Activated naive CD8-positive, alpha-beta T cell treated with anti-CD3 and anti-CD28 coated beads, Interleukin-2, amount 10 ng/mL, durations not matched to agents 7 days and 5 days (primary cell): ENCODE measurements at places on chromosomes 3 and 15. TPM values are rescaled to one million over a fixed set of nuclear protein-coding genes. Genes with fewer than 3 reads are reported as not detected.

- no peak overlapping the region for H3K27ac ChIP-seq
- no peaks in the 10 kb centered on the region for H3K4me1 ChIP-seq
- H3K4me3 ChIP-seq: no peak overlapping the region
- no peaks in the 10 kb centered on the region for H3K36me3 ChIP-seq
- DNase-seq: no peak
These were observed 299.6 kb upstream of the C2CD4B start for GRCh38 chr15:62464705-62465104.

GRCh38 chr3:151327571-151328198 is 1.7 kb downstream of the P2RY13 start:
- no peak overlapping the region for H3K4me3 ChIP-seq
- H3K27ac ChIP-seq: no peak overlapping the region
- H3K27me3 ChIP-seq: peaks cover 14% of the 10 kb centered on the region
- peaks cover 8% of the 10 kb centered on the region for H3K4me1 ChIP-seq
- no peaks in the 10 kb centered on the region for H3K36me3 ChIP-seq

DNA sequence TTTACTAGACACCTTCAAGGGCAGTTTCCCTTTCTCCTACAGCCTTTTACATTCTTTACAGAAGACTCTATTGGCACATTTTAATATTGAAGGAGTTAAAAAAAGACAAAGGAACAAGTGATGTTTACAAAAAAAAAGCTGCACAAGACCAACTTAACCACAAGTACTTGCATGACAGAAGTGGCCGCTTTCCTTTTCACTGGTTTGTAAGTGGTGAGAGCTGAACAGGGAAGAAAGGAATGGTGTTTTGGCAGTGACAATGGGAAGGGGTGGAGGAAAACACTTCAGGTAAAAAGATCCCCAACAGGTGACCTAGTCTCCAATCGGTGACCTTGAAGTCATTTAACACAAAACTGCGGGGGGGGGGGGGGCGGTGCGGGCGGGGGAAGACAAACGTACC is 1.1 kb downstream of the WDR72 start:
- no peak overlapping the region for H3K27ac ChIP-seq
- no peaks in the 10 kb centered on the region for H3K36me3 ChIP-seq
- no peak for DNase-seq
- H3K4me1 ChIP-seq: no peaks in the 10 kb centered on the region
- H3K4me3 ChIP-seq: no peak overlapping the region

DNA sequence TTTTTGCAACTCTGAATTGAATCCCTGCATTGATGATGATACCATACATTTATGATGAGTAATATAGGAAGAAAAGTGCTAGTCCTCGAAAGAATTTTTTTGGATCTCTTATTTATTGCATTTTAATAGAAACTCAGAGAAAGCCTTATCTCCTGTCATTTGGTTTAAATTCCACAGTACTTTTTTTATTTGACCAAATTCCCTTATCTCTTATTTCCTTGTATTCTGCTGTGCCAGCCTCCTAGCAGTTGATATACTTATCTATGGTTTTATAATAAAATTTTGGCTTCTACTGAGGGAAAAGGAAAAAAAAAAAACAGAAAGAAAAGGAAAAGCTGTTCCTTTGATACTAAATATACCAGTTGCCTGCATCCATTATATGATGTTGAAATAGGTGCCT is 535.1 kb upstream of the NR2F2 start:
- peaks cover 11% of the 10 kb centered on the region for H3K27me3 ChIP-seq
- no peaks in the 10 kb centered on the region for H3K4me1 ChIP-seq
- no peak overlapping the region for H3K4me3 ChIP-seq
- no peak for DNase-seq

The PPM1M gene
- total RNA-seq: 105 TPM

DNA sequence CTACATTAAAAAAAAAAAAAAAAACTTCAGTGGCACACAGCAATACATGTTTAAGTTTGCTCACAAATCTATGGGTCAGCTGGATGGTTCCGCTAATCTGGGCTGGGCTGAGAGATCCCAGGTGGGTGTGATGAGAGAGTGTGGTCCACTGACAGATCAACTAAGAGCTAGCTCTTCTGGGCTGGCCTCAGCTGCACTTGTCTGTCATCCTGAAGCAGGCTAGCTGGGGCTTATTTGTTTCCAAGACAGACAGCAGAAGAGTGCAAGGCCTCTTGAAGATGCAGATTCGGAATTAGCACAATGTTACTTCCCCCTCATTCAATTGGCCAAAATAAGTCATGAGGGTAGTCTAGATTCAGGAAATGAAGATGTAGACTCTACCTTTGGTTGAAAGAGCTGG is 56.5 kb downstream of the SIDT1 start:
- H3K27me3 ChIP-seq: no peaks in the 10 kb centered on the region
- DNase-seq: no peak
- no peak overlapping the region for H3K4me3 ChIP-seq
- H3K4me1 ChIP-seq: no peaks in the 10 kb centered on the region

DNA sequence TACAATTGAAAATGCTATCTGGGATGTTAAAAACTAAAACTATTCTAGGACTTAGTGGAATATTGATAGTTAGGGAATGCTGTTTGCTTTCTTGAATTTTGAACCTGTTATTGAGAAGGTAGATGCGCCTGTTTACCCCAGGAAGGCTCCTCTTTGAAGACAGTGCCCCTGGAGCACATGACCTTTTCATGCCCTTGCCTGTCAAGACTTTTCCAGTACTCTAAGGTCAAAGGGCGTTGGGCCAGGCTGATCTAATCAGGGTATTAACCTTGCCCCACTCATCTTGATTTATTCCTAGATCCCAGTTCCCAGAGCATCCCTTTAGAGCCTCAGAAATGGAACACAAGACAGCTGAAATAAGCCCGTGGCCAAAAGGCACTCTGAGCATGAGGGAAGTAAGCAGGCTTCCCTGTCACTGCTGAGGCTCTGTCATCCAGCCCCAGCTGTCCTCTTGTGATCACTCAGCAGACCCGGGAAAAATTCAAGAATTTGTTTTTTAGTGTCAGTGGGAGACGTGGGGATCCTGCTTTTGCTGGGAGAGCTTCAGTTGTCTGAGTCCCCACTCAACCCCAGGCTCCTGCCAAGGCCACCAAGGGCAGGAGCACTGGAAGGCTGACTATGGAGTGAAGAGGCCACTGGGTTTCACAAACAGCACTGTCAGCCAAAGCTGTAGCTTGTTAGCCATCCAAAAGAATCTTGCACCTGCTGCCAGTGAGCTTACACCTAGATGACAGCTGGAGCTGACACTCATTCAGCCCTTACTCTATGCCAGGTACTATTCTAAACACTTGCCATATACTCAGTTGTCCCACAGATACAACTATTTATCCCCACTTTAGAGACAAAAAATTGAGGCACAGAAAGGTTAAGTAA is 169.0 kb downstream of the PGPEP1L start:
- H3K4me3 ChIP-seq: no peak overlapping the region
- H3K36me3 ChIP-seq: peaks cover 15% of the 10 kb centered on the region
- DNase-seq: no peak
- H3K27ac ChIP-seq: no peak overlapping the region
- H3K27me3 ChIP-seq: no peaks in the 10 kb centered on the region

- no peaks in the 10 kb centered on the region for H3K36me3 ChIP-seq
- no peaks in the 10 kb centered on the region for H3K27me3 ChIP-seq
- no peak overlapping the region for H3K27ac ChIP-seq
- DNase-seq: no peak
These were observed 211.5 kb upstream of the TP63 start for GRCh38 chr3:189419683-189420082.

The PRC1 gene
- 149 TPM for total RNA-seq

DNA sequence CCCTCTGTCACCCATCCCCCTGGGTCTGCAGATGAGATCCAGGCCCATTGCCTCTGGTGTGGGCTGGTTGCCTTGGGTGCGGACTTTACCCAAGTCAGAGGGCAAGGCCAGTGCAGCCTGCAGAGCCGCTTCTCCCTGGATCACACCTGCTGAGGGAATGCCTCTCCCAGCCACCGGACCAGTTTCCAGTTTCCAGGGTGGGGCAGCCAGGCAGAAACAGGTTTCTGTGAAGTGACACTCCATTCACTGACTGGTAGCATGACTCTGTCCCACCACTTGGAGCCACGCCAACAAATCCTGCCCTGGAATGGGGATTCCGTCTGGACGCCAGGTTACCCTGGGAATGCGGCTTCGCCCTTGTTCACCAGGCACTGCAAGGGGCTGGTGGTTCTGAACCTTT is 30.0 kb downstream of the PAQR5 start:
- no peak overlapping the region for H3K27ac ChIP-seq
- no peaks in the 10 kb centered on the region for H3K36me3 ChIP-seq
- DNase-seq: no peak
- H3K4me1 ChIP-seq: no peaks in the 10 kb centered on the region

DNA sequence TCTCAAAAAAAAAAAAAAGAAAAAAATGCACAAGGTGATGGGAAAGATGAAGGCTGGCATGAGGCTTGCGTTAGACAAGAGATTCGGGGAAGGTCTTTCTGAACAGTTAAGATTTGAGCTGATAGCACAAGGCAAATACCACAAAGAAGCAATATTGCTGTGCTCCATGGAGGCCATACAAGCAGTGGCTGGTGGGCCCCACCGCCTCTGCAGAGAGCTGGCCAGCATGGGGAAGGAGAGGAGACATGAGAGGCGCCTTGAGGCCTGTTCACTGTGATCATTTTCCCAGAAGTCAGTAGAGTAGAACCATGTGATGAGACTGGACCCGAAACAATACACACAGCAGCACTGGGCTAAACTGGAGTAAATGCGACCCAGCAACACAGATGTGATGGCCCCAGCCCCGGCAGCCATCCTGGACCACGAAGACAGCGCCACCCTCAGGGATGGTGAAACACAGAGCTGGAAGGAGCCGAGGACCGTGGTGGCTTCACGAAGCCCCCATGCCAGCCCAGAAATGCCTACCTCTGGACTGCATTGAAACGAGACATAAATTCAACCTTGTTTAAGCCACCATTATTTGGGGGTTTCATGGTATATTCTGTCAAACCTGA is 5.5 kb downstream of the XXYLT1 start:
- H3K4me1 ChIP-seq: peaks cover 25% of the 10 kb centered on the region
- DNase-seq: no peak
- H3K27ac ChIP-seq: no peak overlapping the region
- H3K36me3 ChIP-seq: peaks cover 2% of the 10 kb centered on the region

DNA sequence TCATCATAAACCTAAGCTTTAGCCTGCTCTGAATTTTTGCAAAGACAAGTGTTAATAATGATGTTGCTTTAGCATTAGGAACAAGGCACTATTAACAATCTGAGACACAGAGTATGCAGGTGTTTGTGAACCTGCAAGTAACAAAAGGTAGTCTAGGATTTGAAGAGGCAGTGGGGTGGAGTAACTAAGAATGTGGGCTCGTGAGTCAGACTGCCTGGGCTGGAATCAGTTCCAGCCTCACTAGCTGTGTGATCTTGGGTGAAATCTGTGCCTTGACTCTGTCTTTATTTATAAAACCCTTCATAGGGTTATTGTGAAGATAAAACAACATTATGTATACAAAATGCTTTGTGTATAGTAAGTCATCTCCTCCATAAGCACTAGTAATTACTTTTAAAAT is 610.6 kb upstream of the CFAP20DC start:
- H3K27me3 ChIP-seq: peaks cover 4% of the 10 kb centered on the region
- no peaks in the 10 kb centered on the region for H3K4me1 ChIP-seq
- H3K27ac ChIP-seq: no peak overlapping the region
- no peak for DNase-seq
- no peaks in the 10 kb centered on the region for H3K36me3 ChIP-seq

The SUCLG2 gene
- 68.2 TPM for total RNA-seq

The SNUPN gene
- 27.1 TPM for total RNA-seq

The CFAP44 gene
- total RNA-seq: 10.7 TPM

- H3K27me3 ChIP-seq: no peaks in the 10 kb centered on the region
- peaks cover 9% of the 10 kb centered on the region for H3K4me1 ChIP-seq
- no peak overlapping the region for H3K4me3 ChIP-seq
- peaks cover 18% of the 10 kb centered on the region for H3K36me3 ChIP-seq
- no peak for DNase-seq
These were observed 28.5 kb downstream of the TBC1D23 start for GRCh38 chr3:100289339-100289738.

DNA sequence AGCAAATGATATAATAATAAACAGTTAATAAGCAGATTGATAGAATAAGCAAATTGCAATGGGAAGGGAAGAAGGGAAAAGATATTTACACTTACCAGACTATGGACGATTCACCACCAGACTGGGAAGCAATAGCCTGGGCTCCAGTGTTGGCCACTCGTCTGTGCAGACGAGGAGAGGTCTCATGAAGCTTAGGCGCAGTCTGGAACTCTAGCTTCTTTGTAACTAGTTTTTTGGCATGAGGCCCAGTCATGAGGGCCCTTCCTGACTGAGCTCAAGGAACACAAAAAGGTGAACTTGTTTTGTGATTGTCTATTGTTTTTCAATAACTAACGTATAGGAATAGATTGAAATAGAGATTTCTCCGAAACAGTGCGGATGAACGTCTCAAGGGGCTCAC is 63.3 kb upstream of the GATM start:
- DNase-seq: no peak
- no peaks in the 10 kb centered on the region for H3K4me1 ChIP-seq
- peaks cover 4% of the 10 kb centered on the region for H3K27me3 ChIP-seq

DNA sequence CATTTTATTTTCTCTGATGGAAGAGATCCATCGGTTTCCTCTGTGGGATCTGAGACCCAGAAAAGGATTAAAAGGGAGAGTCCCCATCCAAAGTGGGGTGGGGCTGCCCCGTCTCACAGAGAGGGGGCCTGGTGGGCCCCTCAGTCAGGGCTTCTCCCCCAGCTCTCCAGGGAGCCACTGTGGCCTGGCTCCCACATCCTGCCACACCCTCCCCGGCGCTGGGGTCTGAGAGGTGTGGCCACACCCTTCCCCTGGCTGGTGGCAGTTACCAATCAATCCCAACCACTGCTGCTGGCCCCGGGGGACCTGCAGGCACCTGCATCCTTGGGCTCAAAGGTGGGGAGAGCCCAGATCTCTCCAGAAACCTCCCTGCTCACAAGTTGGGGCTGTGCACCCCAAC is 161.8 kb upstream of the IQSEC1 start:
- peak; percentile 70 for DNase-seq
- H3K27ac ChIP-seq: peak overlapping the region; percentile 80
- H3K27me3 ChIP-seq: peaks cover 21% of the 10 kb centered on the region
- peaks cover 23% of the 10 kb centered on the region for H3K4me1 ChIP-seq
- no peaks in the 10 kb centered on the region for H3K36me3 ChIP-seq

DNA sequence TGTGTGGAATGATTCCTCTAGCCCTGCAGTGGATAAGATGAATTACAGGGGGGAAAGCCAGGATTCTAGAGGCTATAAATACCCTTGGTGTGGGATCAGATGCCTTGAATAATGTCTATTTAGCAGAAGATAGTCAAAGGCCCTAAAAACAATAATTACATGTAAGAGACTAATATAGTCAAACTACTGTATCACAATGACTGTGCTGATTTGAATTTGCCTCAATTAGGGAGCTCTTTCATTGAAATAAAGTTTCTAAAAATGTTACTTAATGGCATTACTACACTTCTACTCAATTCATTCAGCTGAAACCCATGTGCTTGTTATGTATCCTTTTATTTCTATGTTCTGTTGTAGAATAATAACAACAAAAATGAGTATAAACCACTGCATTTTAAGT is 915.6 kb downstream of the TUSC7 start:
- no peaks in the 10 kb centered on the region for H3K36me3 ChIP-seq
- H3K27ac ChIP-seq: no peak overlapping the region
- no peaks in the 10 kb centered on the region for H3K4me1 ChIP-seq
- no peak for DNase-seq
- no peaks in the 10 kb centered on the region for H3K27me3 ChIP-seq
- H3K4me3 ChIP-seq: no peak overlapping the region

GRCh38 chr3:38459499-38460048 is 5.9 kb downstream of the ACVR2B start:
- no peak overlapping the region for H3K4me3 ChIP-seq
- DNase-seq: no peak
- H3K36me3 ChIP-seq: no peaks in the 10 kb centered on the region
- peaks cover 5% of the 10 kb centered on the region for H3K4me1 ChIP-seq
- peaks cover 3% of the 10 kb centered on the region for H3K27me3 ChIP-seq
- H3K27ac ChIP-seq: no peak overlapping the region
